ENCODE measurements at places on chromosomes 13 and 19. TPM values are rescaled to one million over a fixed set of nuclear protein-coding genes. Genes with fewer than 3 reads are reported as not detected.
A peak's percentile ranks its signal among the peaks of the same experiment; 100 is the strongest.

CYP2S1 gene
- total RNA-seq = 1.0 TPM

NUMBL gene
- 21.7 TPM for total RNA-seq

LILRA2 gene
- total RNA-seq = 5.8 TPM

RAVER1 gene
- total RNA-seq = 43.2 TPM

DLL3 gene
- total RNA-seq = not detected

CLEC17A gene
- total RNA-seq = 0.83 TPM

KCNN4 gene
- 18.8 TPM for total RNA-seq

ACP7 gene
- total RNA-seq = not detected

GPC6 gene
- not detected for total RNA-seq

LPAR2 gene
- total RNA-seq = 64.4 TPM

NLRP4 gene
- not detected for total RNA-seq

CDX2 gene
- not detected for total RNA-seq

BEST2 gene
- not detected for total RNA-seq

OR7D2 gene
- 0.87 TPM for total RNA-seq

PLEKHA4 gene
- 2.1 TPM for total RNA-seq

GRCh38 chr19:3981736-3982681, 3.3 kb downstream of the EEF2 start:
- H3K36me3 ChIP-seq = peaks cover 79% of the 10 kb centered on the region
- H3K4me1 ChIP-seq = peaks cover 31% of the 10 kb centered on the region
- H3K4me3 ChIP-seq = no peak overlapping the region
- H3K27ac ChIP-seq = no peak overlapping the region

- peaks cover 85% of the 10 kb centered on the region for H3K36me3 ChIP-seq
- H3K27ac ChIP-seq = no peak overlapping the region
- DNase-seq = no peak
- no peaks in the 10 kb centered on the region for H3K4me1 ChIP-seq
Measured at GRCh38 chr13:98827449-98827848, 75.0 kb upstream of the SLC15A1 start.

- H3K4me3 ChIP-seq = no peak overlapping the region
- no peaks in the 10 kb centered on the region for H3K27me3 ChIP-seq
- H3K4me1 ChIP-seq = no peaks in the 10 kb centered on the region
- no peaks in the 10 kb centered on the region for H3K36me3 ChIP-seq
- H3K27ac ChIP-seq = no peak overlapping the region
Measured at GRCh38 chr19:31253526-31254179, 95.6 kb downstream of the TSHZ3 start.

GRCh38 chr19:14629557-14629956, 45.1 kb downstream of the ADGRE3 start:
- no peak overlapping the region for H3K27ac ChIP-seq
- H3K27me3 ChIP-seq = no peaks in the 10 kb centered on the region
- no peak overlapping the region for H3K4me3 ChIP-seq
- H3K4me1 ChIP-seq = no peaks in the 10 kb centered on the region
- no peaks in the 10 kb centered on the region for H3K36me3 ChIP-seq
- DNase-seq = no peak

DNA sequence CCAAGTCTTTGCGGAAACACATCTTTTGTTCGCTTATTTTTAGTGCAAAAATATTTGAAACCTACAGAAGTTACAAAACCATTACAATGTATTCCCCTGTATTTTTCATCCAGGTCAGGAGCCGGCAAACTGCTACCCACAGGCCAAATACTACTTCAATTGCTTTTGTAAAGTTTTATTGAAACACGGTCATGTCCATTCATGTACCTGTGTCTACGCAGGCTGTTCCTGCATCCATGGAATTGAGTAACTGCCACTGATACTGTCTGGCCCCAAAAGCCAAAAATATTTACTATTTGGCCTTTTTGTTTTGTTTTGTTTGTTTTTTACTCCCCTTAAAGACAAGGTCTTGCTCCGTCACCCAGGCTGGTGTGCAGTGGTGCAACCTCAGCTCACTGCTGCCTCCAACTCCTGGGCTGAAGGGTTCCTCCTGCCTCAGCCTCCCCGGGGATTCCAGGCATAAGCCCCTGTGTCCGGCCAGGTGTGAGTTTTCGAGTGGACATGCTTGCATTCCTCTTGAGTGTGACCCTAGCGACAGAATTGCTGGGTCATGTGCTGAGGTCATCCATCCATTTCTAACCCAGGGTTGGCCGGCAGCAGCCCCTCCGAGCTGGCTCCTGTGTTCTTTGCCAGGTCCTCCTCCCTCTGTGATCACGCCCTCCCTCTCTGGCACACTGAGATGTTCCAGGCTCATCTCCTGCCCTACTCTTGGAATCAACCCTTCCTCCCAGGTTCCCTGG, 10.9 kb upstream of the S1PR4 start:
- no peaks in the 10 kb centered on the region for H3K4me1 ChIP-seq
- H3K4me3 ChIP-seq = no peak overlapping the region
- no peak for DNase-seq
- H3K27me3 ChIP-seq = no peaks in the 10 kb centered on the region
- H3K27ac ChIP-seq = no peak overlapping the region
- no peaks in the 10 kb centered on the region for H3K36me3 ChIP-seq

- no peak overlapping the region for H3K4me3 ChIP-seq
- no peak for DNase-seq
- H3K36me3 ChIP-seq = no peaks in the 10 kb centered on the region
- no peak overlapping the region for H3K27ac ChIP-seq
Measured at GRCh38 chr13:38002606-38003005, 133.0 kb upstream of the TRPC4 start.

GRCh38 chr19:11451871-11452619, 16.6 kb downstream of the PRKCSH start:
- no peak overlapping the region for H3K4me3 ChIP-seq
- H3K27me3 ChIP-seq = no peaks in the 10 kb centered on the region
- DNase-seq = no peak
- no peak overlapping the region for H3K27ac ChIP-seq
- no peaks in the 10 kb centered on the region for H3K36me3 ChIP-seq
- no peaks in the 10 kb centered on the region for H3K4me1 ChIP-seq

GRCh38 chr19:39237200-39238184, 7.3 kb downstream of the IFNL3 start:
- peaks cover 16% of the 10 kb centered on the region for H3K4me1 ChIP-seq
- peak; percentile 18 for DNase-seq
- H3K4me3 ChIP-seq = peak overlapping the region; percentile 50
- no peaks in the 10 kb centered on the region for H3K36me3 ChIP-seq
- H3K27ac ChIP-seq = peak overlapping the region; percentile 68

- H3K4me3 ChIP-seq = peak overlapping the region; percentile 52
- no peaks in the 10 kb centered on the region for H3K36me3 ChIP-seq
- DNase-seq = peak; percentile 18
- H3K27ac ChIP-seq = no peak overlapping the region
Measured at GRCh38 chr19:409516-410242, 732 bp upstream of the C2CD4C start.

GRCh38 chr19:48452289-48453190, 2.8 kb upstream of the KCNJ14 start:
- H3K27ac ChIP-seq = no peak overlapping the region
- no peaks in the 10 kb centered on the region for H3K27me3 ChIP-seq
- H3K36me3 ChIP-seq = peaks cover 91% of the 10 kb centered on the region
- no peak for DNase-seq
- H3K4me3 ChIP-seq = no peak overlapping the region
- no peaks in the 10 kb centered on the region for H3K4me1 ChIP-seq

DNA sequence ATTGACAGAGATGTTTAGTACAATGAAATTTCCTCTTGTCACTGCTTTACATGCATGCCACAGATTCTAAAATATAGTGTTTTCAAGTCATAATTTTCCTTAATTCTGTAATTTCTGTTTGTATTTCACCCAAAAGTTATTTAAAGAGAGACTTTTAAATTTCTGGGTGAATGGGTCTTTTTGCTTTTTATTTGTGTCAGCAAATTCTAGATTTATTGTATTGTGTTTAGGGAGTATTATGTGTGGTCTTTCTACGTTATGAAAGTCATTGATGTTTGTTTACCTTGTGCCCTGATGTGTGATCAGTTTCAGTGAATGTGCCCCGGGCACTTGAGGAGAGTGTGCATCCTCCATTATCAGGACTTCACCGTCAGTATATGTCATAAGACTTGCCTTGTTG, 92.7 kb downstream of the SGCG start:
- no peaks in the 10 kb centered on the region for H3K36me3 ChIP-seq
- DNase-seq = no peak
- no peaks in the 10 kb centered on the region for H3K4me1 ChIP-seq
- no peak overlapping the region for H3K4me3 ChIP-seq
- H3K27ac ChIP-seq = no peak overlapping the region
- H3K27me3 ChIP-seq = no peaks in the 10 kb centered on the region

DNA sequence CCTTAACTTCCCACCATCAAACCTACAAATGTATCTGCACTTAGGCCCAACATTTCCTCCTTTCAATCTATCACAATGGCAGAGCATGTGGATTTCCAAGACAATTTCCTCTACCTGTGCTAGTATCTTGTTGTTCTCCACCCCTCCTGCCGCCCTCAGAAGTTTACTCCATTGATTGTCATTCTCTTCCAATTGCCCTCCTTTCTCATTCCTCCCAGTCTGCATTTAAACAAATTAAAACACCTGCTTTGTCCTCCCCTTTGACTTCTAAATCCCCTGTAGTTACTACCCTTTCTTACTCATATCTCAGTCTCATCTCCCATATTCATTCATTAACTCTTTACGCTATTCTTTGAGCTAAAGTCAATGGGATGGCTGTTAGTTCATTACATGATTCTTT, 370.6 kb downstream of the DIAPH3 start:
- no peaks in the 10 kb centered on the region for H3K27me3 ChIP-seq
- no peak for DNase-seq
- H3K4me3 ChIP-seq = no peak overlapping the region

DNA sequence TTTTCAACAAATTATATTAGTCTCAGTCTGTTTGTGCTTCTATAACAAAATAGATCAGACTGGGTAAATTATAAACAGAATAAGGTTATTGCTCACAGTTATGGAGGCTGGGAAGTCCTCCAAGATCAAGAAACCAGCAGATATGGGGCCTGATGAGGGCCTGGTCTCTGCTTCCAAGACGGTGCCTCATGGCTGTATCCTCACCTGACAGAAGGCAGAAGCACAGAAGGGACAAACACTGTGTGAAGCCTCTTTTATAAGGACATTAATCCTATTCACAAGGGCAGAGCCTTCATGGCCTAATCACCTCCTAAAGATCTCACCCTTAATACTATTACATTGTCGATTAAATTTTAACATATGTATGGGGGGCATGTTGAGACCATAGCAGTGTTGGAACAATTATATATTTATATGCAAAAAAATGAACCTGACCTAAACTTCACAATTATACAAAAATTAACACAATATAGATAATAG, 12.7 kb downstream of the F10 start:
- DNase-seq = no peak
- H3K36me3 ChIP-seq = no peaks in the 10 kb centered on the region
- no peaks in the 10 kb centered on the region for H3K27me3 ChIP-seq
- no peak overlapping the region for H3K27ac ChIP-seq

- H3K4me1 ChIP-seq = no peaks in the 10 kb centered on the region
- H3K27ac ChIP-seq = peak within 1 kb of the TSS; percentile 73
- H3K36me3 ChIP-seq = no peaks in the 10 kb centered on the region
- DNase-seq = peak; percentile 34
Measured at GRCh38 chr19:58059003-58059670, at the start of gene ZNF135. Gene ZNF135, plus strand, starts transcription at chr19:58059282. Its CDS starts 721 bp downstream, at chr19:58060003.

- H3K27ac ChIP-seq = no peak overlapping the region
- H3K4me3 ChIP-seq = no peak overlapping the region
- no peaks in the 10 kb centered on the region for H3K4me1 ChIP-seq
- H3K36me3 ChIP-seq = no peaks in the 10 kb centered on the region
- no peak for DNase-seq
Measured at GRCh38 chr13:106691341-106691740, 123.4 kb upstream of the ARGLU1 start.

DNA sequence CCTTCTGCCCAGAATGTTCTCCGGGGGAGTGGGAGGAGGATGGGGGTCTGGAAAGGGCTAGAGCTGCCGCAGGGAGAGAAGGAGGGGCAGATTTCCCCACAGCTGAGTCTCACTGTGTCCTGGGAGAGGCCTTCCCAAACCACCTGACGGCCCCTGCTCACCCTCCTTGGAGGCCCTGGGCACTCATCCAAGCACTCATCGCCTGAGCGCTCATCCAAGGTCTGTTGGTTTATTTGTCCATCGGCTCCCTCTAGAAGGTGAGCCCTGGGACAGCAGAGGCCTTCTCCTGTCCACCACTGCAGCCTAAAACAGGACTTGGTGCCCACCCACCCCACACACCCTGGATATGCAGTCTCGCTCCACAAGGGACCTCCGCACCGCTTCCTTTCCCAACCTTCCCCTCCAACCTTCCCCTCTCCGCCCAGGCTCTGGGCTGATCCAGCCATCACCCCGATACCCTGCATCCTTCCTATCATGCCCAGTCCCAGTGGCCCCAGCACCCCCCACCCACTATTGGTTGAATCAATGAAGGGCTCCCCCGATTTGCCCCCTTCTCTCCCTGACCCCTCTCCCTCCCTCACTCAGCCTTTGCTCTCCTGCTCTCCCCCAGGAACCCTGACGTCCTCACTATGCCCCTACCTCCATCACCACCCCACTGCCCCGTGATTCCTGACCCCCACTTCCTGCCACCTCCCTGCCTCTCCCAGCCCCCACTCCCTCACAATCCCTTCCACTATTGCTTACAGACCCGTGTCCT, 1.7 kb downstream of the UBXN6 start:
- H3K27ac ChIP-seq = peak overlapping the region; percentile 73
- no peaks in the 10 kb centered on the region for H3K27me3 ChIP-seq
- H3K4me1 ChIP-seq = peaks cover 10% of the 10 kb centered on the region

DNA sequence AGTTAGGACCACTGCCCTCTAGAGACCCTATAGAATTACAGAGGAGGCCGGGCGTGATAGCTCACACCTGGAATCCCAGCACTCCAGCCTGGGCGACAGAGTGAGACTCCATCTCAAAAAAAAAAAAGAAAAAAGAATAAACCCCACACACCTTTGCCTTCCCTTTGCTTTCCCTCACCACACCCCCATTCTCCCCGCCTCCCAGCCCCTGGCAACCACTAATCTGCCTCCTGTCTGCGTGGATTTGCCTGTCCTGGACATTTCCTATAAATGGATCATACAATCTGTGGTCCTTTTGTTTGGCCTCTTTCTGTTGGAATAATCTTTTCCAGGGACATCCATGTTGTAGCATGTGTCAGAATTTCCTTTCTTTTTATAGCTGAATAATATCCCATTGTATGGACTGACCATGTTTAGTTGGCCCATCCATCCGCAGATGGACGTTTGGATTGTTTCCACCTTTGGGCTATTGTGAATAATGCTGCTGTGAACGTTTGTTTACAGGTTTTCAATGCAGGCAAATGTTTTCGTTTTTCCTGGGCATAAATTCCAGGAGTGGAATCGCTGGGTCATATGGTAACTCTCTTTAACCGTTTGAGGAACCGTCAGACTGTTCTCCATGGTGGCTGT, 15.3 kb downstream of the NACC1 start:
- no peaks in the 10 kb centered on the region for H3K27me3 ChIP-seq
- peaks cover 11% of the 10 kb centered on the region for H3K4me1 ChIP-seq
- no peak for DNase-seq
- H3K27ac ChIP-seq = no peak overlapping the region

- H3K36me3 ChIP-seq = no peaks in the 10 kb centered on the region
- no peaks in the 10 kb centered on the region for H3K27me3 ChIP-seq
- DNase-seq = no peak
- no peak overlapping the region for H3K27ac ChIP-seq
- no peak overlapping the region for H3K4me3 ChIP-seq
- H3K4me1 ChIP-seq = no peaks in the 10 kb centered on the region
Measured at GRCh38 chr13:101946401-101946800, 455.4 kb downstream of the FGF14 start.
